A172 (cell line): ENCODE measurements at places on chromosomes 3 and 15.
A peak's percentile ranks its signal among the peaks of the same experiment; 100 is the strongest.

- no peak for DNase-seq
Observed at GRCh38 chr3:14775011-14775410, 43.8 kb upstream of the FGD5 start.

GRCh38 chr3:139222100-139222657 is 121.6 kb upstream of the MRPS22 start:
- DNase-seq: no peak

DNA sequence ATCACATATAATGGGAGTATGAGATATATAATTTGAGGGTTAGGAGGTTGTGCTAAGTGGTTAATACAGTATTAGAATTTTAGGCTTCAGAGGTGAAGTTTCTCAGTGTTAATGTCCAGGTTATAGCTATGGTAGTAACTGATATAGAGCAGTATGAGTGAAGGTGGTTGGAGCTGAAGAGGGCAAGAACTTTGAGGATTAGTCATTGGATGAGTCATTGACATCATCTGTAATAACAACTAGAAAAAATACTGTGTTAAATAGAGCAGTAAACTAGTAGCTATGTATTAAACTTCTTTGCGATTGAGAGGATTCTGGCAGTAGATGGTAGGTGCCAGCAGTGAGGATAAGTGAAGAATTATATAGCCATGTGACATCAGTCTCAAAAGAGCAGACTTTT is 47.5 kb upstream of the EIF3J start:
- peak; percentile 88 for DNase-seq

DNA sequence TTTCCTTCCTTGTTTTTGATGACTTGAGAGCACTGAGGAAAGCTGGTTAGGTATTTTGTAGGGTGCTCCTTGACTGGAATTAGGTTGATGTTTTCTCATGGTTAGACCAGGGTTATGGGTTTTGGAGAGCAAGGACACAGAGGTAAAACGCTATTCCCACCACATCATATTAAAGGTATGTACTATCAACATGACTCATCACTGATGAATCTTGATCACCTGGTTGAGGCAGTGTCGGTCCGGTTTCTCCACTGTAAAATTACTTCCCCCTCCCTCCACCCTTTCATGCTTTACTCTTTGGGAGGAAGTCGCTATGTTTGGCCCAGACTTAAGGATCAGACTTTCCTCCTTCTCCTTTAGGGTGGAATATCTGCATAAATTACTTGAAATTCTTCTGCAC is 201.6 kb downstream of the EDEM1 start:
- DNase-seq: peak; percentile 11

DNA sequence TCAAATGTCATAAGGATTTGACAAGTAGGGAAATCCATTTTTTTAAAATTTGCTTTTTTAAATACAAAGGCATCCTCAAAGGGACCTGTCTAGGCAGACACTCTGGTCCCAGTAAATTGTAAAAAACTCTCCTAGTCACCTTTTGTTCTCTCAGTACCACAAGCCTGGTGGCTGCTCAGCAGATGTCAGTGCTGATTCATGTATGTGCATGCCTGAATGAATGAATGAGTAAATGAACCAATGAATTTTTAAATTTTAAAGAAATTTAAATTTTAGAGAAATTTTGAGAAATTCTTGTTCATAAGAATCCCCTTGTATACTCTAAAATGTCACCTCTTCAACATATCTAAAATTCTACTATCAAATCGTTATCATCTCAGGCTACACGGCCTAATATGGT is 199.5 kb downstream of the TLE3 start:
- DNase-seq: no peak

DNA sequence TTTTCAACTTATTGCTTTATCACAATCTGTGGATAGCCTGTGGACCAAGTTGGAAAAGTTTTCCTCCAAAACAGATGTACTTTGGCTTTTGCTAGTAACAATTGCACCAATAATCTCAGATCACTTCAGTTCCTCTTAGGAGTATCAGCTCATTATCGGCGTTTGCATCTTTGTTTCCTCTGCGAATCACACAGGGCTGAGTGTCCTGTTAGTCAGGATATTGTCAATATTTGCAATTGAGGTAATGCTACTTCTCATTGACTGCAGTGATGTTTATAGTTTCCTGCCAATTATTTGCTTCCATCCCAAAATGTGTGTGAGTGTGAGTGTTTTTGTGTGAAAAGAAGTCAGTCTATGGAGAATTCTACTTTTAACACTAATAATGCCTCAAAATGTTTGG is 545.0 kb downstream of the SI start:
- DNase-seq: no peak

GRCh38 chr15:56468401-56468800 is 3.5 kb upstream of the MNS1 start:
- peak; percentile 37 for DNase-seq

GRCh38 chr15:68080783-68081182 is 26.7 kb downstream of the PIAS1 start:
- no peak for DNase-seq

- DNase-seq: peak; percentile 13
Observed at GRCh38 chr3:132659000-132659364, 627 bp downstream of the ACAD11 start.

- DNase-seq: no peak
Observed at GRCh38 chr15:41832875-41833274, 5.0 kb downstream of the JMJD7 start.

DNA sequence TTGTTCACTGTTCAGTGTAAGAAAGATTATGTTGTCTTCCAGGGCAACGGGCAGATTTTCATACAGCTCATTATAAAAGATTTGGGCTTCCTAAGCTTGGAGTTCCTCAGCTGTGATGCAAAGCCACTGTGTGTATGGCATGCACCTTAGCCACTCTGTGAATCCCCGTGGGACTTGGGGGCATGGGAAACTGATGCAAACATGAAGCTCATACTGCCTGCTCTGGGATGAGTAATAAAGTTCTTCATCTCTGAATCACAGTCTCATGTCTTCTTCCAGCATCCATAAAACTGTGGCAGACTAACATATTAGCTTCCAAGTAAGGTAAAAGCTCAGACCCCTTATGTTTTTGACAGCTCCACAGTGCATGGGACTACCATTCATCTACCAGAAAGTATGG is 154.3 kb upstream of the RORA start:
- DNase-seq: no peak

- DNase-seq: no peak
Observed at GRCh38 chr3:45544024-45544716, 50.4 kb upstream of the LIMD1 start.

DNA sequence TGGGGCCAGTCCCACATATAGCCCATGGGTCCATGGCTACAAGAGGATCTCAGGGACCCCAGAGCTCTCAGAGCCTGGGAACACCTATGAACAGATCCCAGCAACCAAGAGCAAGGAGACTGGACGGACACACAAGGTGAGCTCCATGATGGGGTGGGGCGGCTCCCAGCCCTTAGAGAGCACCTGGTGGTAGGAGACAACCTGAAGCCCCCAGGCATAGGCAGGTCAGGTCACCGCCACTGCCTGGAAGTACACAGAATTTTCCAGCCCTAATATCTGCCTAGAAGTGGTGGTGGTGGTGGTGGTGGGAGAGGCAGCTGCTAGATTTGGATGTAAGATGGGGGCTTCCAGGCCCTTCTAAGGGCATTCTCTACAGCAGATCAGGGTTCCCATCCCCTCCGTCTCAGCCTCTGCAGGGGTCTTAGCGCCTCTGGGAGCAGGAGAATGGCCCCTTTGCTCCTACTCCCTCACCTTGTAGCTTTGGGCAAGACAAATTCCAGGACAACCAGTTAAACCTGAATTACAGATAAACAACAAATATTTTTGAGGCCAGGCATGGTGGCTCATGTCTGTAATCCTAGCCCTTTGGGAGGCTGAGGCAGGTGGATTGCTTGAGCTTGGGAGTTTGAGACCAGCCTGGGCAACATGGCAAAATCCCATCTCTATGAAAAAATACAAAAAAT is 9.2 kb downstream of the SH2D7 start:
- no peak for DNase-seq

GRCh38 chr3:146814601-146815315 is 209.6 kb upstream of the PLSCR5 start:
- no peak for DNase-seq

DNA sequence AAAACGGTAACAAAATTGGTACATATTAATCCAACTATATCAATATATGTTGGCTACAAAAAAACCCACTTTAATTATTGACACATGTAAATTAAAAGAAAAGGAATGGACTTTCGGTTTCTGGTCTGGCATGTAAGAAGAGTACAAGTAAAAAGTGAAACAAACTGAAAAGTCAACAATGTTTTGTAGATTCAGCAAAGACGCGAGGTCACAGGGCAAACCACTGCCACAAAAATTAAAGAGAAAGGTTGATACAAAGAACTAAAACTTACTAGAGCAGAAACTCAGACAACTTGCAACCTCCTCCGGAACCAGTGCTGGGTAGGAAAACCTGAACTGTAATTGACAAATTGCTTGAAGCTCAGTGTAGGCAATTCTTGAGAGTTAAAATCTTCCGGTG is 110.6 kb upstream of the ARPP21 start:
- DNase-seq: no peak

DNA sequence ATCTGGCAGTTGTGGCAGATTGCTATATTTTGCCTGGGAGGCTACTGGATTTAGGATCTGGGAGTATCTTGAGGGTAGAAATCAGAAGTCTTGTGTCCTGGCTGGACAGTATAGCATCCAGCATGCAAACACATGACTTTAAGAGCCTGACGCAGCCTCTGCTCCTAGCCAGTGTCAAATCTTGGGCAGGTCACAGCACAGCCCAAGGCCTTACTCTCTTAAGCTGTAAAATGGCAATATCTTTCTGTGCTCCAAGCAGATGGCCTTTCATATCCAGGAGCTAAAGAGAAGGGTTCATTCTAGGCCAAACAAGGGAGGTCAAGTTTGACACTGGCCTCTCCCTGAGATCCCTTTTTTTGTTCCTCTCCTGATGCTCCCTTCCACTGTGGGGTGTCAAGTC is 19.8 kb upstream of the RAD18 start:
- no peak for DNase-seq

DNA sequence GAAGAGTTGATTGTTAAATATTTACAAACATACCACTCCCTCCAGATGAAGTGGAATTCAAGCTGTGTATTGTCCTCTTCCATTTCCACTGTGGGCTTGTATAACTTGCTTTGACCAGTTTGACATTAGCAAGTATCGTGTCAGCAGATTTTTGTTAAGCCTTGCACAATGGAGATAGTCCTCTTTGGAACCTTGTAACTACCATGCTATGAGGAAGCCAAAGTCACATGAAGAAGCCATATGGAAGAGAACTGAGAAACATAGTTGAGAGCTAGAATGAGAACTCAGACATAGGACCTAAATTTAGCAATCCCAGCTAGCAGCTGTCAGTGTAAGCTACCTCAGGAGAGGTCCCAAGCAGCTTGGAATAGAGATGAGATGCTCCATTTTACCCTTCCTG is 889.2 kb downstream of the PDCD6IP start:
- DNase-seq: no peak

DNA sequence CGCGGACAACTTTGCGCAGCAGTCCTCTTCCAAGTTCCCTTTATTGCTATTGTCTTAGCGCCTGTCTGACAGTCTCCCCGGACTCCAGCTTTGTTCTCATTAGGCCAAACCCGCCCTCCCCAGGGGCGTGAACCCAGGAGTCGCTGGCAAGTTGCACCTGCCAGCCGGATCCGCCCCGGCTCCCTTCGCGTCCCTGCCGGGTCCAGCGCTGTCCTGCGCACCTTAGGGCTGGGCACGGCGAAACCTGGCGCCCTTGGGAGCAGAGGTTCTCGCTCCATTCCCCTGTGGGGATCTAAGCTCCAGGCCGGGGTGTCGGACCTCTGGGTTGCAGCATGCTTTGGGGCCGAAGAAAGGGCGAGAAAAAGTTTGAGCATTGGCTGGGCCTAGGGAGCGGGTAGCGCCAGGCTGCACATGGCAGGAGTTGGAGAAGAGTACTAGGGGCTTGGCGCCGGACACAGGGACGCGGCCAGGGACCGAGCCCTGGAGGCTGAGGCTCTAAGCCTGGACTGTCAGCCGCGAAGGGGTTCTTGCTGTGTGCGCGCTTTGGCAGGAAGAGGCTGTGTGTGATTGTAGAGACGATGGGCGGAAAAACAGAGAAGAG is 335.1 kb upstream of the THRB start:
- DNase-seq: no peak

GRCh38 chr3:109161487-109162123 is 25.1 kb downstream of the C3orf85 start:
- no peak for DNase-seq

DNA sequence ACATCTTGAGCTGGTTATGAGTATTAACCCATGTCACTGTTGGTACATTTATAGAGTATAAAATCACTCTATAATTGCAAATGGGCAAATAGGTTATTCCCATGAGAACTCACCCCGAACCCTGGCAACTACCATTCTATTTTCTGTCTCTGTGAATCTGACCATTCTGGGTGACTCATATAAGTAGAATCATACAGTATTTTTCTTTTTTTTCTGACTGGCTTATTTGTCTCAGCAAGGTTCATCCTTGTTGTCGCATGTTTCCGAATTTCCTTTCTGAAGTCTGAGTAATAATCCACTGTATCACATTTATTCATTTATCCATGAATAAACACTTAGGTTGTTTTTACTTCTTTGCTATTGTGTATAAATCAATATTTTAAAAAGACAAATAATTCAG is 59.9 kb upstream of the CHRM5 start:
- peak; percentile 1 for DNase-seq

DNA sequence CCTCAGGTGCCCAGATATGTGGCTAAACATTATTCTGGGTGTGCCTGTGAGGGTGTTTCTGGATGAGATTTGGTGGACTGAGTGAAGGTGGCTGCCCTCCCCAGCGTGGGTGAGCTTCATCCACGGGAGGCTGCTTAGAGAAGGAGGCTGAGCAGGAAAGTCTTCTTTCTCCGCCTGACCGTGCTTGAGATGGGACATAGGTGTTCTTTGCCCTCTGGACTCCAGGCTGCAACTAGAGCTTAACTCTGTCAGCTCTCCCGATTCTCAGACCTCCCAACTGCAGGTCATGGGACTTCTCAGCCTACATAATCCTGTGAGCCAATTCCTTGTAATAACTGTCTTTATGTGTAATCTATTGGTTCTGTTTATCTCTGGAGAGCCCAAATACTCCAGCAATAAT is 34.1 kb downstream of the RAB7A start:
- DNase-seq: no peak

DNA sequence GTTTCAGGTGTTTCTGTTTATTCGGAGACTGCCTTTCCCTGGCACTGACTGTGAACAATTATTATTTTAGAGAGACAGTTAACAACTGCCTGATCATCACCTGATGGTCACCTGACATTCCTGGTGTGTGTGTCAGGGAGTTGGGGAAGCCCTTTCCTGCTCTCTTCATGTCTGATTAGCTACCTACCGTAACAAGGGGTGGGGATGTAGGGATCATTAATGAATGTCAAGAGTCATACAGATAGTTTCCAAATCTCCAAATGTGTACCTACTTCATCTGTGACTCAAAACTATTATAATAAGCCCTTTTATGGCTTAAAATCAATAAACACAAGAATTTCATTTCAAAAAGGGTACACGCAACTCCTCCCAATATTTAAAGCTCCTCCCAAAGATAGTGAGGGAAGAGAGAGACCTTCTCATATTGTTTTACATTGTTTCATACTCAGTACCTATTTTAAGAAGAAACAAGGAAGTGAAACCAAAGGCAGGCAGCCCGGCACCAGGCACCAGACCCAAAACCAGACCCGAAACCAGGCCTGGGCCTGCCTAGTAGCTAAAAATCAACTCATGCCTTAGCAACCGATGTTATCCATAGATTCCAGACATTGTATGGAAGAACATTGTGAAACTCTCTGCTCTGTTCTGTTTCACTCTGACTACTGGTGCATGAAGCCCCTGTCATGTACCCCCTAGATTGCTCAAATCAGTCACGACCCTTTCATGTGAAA is 844.9 kb upstream of the ALCAM start:
- DNase-seq: no peak
